Neural crest cell (in vitro differentiated cells): ENCODE measurements at places on chromosomes 4 and X. TPM values are rescaled to one million over a fixed set of nuclear protein-coding genes. Genes with fewer than 3 reads are reported as not detected.

AADAT gene
- total RNA-seq = 30.7 and 32.5 TPM in 2 replicates

DCX gene
- total RNA-seq = 80.8 and 86.4 TPM in 2 replicates

TRAM1L1 gene
- total RNA-seq = 4.6 and 5.0 TPM in 2 replicates

DMD gene
- total RNA-seq = 8.6 and 9.7 TPM in 2 replicates

MAGEC2 gene
- total RNA-seq = not detected in 2 replicates

CT45A6 gene
- not detected in 2 replicates for total RNA-seq

EGFL6 gene
- 0.11 TPM in 1 of 2 replicates, not detected in the other for total RNA-seq

TMPRSS11A gene
- not detected in 2 replicates for total RNA-seq

SPANXA1 gene
- not detected in 2 replicates for total RNA-seq

ZNF182 gene
- total RNA-seq = 7.0 and 7.2 TPM in 2 replicates

PRSS12 gene
- 1.1 and 1.7 TPM in 2 replicates for total RNA-seq

TRAPPC2 gene
- total RNA-seq = 23.0 and 25.5 TPM in 2 replicates

SYNPO2 gene
- total RNA-seq = 0.07 and 0.18 TPM in 2 replicates

AIMP1 gene
- total RNA-seq = 32.2 and 34.3 TPM in 2 replicates

CCDC149 gene
- 9.2 and 11.9 TPM in 2 replicates for total RNA-seq

ADAMTS3 gene
- total RNA-seq = 2.7 and 3.0 TPM in 2 replicates

SMPX gene
- 0.51 TPM in 1 of 2 replicates, not detected in the other for total RNA-seq

NKX6-1 gene
- 19.2 and 21.1 TPM in 2 replicates for total RNA-seq

KLHL4 gene
- total RNA-seq = 1.9 and 2.7 TPM in 2 replicates

IQSEC2 gene
- 0.96 and 1.7 TPM in 2 replicates for total RNA-seq

TAF7L gene
- 0.19 TPM in 1 of 2 replicates, not detected in the other for total RNA-seq

ATP8A1 gene
- total RNA-seq = 10.4 and 11.9 TPM in 2 replicates

ATP2B3 gene
- total RNA-seq = 0.05 and 0.11 TPM in 2 replicates

MBNL3 gene
- 21.0 and 21.8 TPM in 2 replicates for total RNA-seq

RTL9 gene
- 0.30 and 0.37 TPM in 2 replicates for total RNA-seq

ATOH1 gene
- not detected in 2 replicates for total RNA-seq

HSFX1 gene
- total RNA-seq = 1.0 and 1.4 TPM in 2 replicates

XAGE1A gene
- total RNA-seq = not detected in 2 replicates

SORCS2 gene
- 1.1 and 1.2 TPM in 2 replicates for total RNA-seq

BBS7 gene
- total RNA-seq = 26.4 and 26.9 TPM in 2 replicates

ANK2 gene
- 55.6 and 58.3 TPM in 2 replicates for total RNA-seq

AMBN gene
- not detected in 2 replicates for total RNA-seq

NAP1L3 gene
- total RNA-seq = 34.5 and 34.6 TPM in 2 replicates

GEMIN8 gene
- 12.8 and 14.4 TPM in 2 replicates for total RNA-seq

JCHAIN gene
- total RNA-seq = not detected in 2 replicates

SPARCL1 gene
- 7.8 and 8.6 TPM in 2 replicates for total RNA-seq

FGF5 gene
- total RNA-seq = not detected in 2 replicates

S100G gene
- total RNA-seq = not detected in 2 replicates

FAM9C gene
- total RNA-seq = 0.07 and 0.25 TPM in 2 replicates

MAGEA2B gene
- not detected in 2 replicates for total RNA-seq

ZNF711 gene
- 23.1 and 24.0 TPM in 2 replicates for total RNA-seq

VEGFC gene
- total RNA-seq = 2.5 and 3.1 TPM in 2 replicates

BEX5 gene
- total RNA-seq = 3.1 and 3.8 TPM in 2 replicates

CLIC2 gene
- total RNA-seq = 0.77 and 2.2 TPM in 2 replicates
